ENCODE measurements at places on chromosomes 3 and 15.
A peak's percentile ranks its signal among the peaks of the same experiment; 100 is the strongest.

GRCh38 chr3:72768481-72768880 lies 79.8 kb downstream of the SHQ1 start:
- no peak for DNase-seq

GRCh38 chr3:84965141-84965540 lies 6.4 kb downstream of the CADM2 start:
- peak; percentile 63 for DNase-seq

DNA sequence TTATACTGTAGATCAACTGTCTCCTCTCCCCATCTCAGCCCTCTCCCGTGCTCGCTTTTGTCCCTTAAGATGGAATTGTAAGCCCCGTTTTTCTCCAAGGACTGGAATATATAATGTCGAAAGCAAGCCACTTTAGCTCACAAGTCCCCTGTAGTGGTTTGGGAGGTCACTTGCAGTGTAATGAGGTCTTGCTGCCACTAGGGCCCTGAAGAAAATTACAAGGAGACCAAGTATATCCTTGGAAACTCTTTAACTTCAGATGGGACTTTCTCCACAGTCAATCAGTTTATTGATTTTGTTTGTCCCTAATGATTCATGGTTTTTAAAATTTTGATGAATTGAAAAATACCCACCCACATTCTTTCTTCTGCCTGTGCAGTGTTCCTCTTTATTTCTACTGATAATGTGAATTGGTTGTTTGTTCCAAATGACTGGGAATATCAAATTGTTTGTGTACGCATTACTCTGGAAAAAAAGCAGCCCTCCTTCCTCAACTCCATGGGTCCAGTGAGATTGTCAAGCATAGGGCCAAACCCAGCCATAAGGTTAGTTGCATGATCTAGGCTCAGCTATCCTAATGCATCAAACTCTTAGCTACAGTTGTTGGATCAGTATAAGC lies 294.8 kb downstream of the MCTP2 start:
- DNase-seq, result peak; percentile 27

- DNase-seq, result no peak
These were observed 1248.5 kb downstream of the ROBO1 start for GRCh38 chr3:78519281-78519680.

GRCh38 chr15:76340803-76341365 lies 4.3 kb downstream of the ISL2 start:
- no peak for DNase-seq

GRCh38 chr15:39593071-39593655 lies 12.3 kb downstream of the THBS1 start:
- no peak for DNase-seq

- no peak for DNase-seq
These were observed 25.5 kb upstream of the KNG1 start for GRCh38 chr3:186691676-186692075.

GRCh38 chr15:67092752-67093503 lies 27.5 kb downstream of the SMAD3 start:
- no peak for DNase-seq

- no peak for DNase-seq
These were observed 12.7 kb downstream of the TMPRSS7 start for GRCh38 chr3:112047264-112047663.

- DNase-seq, result peak; percentile 2
These were observed 187.2 kb downstream of the CACNA2D3 start for GRCh38 chr3:54309601-54310000.

DNA sequence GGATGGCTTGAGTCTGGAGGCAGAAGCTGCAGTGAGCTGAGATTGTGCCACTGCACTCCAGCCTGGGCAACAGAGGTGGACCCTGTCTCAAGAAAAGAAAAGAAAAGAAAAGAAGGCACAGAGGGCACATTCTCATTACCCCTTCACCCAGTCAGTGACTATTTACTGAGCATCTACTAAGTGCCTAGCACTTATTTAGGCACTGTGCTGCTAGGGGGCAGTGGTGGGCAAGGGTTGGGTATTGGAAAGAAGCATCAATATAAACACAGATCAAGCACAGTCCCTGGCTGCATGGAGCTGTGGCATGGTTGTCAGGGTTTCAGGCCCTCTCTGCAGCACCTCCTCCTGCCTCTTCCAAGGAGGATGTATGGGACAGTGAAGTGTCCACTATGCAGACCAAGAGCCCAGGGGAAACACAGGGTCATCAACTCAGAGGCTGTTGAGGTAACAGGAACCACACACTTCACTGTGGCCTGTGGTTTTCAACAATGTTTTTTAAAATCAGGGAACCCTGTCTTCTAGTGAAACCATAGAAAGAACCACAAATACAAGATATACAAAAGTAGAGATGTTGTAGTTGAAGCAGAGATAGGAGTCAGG lies 138.5 kb downstream of the RAB11A start:
- DNase-seq, result peak; percentile 26

- DNase-seq, result no peak
These were observed 31.1 kb downstream of the PSTPIP1 start for GRCh38 chr15:77025941-77026411.

DNA sequence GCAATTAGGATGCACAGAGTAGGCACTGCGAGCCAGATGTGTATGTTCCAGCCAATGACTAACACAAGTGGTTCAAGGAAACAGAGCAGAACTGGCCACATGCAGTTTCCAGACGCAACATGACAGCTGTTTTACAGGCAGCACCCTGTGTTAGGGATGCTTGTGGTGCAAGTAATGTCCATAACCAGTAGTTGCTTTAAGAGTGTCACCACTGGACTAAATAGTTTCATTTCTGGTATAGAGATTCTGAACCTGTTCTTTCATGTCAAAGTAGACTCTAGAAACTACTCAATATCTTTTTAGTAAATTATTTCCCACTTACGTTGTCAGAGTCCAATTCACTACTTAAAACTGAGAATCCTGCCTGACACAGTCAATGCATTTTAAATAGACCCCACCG lies 14.5 kb upstream of the LPP start:
- no peak for DNase-seq

- DNase-seq, result no peak
These were observed 8.0 kb downstream of the BCL2L10 start for GRCh38 chr15:52104532-52105004.

GRCh38 chr3:72004749-72005292 lies 219.9 kb upstream of the PROK2 start:
- no peak for DNase-seq

GRCh38 chr15:65363306-65363705 lies 14.5 kb downstream of the IGDCC3 start:
- DNase-seq, result no peak

All from OCI-M1 (cell line).